Ovary (tissue), 10 donors: ENCODE measurements at places on chromosomes 2 and 18. TPM values are rescaled to one million over a fixed set of nuclear protein-coding genes. Genes with fewer than 3 reads are reported as not detected.

Gene CROCC2
- 1.7 TPM for total RNA-seq

Gene SATB2
- 3.6 TPM for total RNA-seq

DNA sequence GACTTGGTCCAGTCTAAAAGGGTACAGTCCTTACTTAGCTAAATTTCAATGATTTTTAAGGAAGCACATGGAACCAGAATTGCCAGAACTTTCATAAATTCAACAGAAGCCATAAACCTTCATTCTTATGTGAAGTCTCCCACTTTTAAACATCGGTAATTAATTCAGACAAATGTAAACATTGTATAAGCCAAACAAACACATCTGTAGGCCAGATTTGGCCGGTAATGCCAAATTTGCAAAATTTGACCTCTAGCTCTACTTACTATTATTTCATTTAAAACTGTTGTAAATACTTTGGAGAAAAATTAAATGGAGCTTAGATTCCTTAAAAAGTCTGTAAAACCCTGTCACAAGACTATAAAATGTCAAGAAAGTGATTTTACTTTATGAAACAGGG lies 83.2 kb upstream of the GALNT5 start:
- DNase-seq: no peak
- H3K4me1 ChIP-seq: peaks cover 2% of the 10 kb centered on the region
- H3K27me3 ChIP-seq: no peaks in the 10 kb centered on the region
- H3K4me3 ChIP-seq: no peak overlapping the region

- peaks cover 2% of the 10 kb centered on the region for H3K4me1 ChIP-seq
- H3K36me3 ChIP-seq: no peaks in the 10 kb centered on the region
- H3K27me3 ChIP-seq: no peaks in the 10 kb centered on the region
- no peak overlapping the region for H3K4me3 ChIP-seq
- H3K27ac ChIP-seq: no peak overlapping the region
Observed at GRCh38 chr18:54117853-54118773, 106.4 kb downstream of the MBD2 start.

Gene FEV
- 0.11 TPM for total RNA-seq
